ENCODE measurements at places on chromosomes 2 and 18.

GRCh38 chr18:51621113-51621863 lies 423.8 kb upstream of the MEX3C start:
- DNase-seq: peak; percentile 72

- DNase-seq: no peak
Measured at GRCh38 chr2:168189835-168190569, 57.4 kb downstream of the STK39 start.

DNA sequence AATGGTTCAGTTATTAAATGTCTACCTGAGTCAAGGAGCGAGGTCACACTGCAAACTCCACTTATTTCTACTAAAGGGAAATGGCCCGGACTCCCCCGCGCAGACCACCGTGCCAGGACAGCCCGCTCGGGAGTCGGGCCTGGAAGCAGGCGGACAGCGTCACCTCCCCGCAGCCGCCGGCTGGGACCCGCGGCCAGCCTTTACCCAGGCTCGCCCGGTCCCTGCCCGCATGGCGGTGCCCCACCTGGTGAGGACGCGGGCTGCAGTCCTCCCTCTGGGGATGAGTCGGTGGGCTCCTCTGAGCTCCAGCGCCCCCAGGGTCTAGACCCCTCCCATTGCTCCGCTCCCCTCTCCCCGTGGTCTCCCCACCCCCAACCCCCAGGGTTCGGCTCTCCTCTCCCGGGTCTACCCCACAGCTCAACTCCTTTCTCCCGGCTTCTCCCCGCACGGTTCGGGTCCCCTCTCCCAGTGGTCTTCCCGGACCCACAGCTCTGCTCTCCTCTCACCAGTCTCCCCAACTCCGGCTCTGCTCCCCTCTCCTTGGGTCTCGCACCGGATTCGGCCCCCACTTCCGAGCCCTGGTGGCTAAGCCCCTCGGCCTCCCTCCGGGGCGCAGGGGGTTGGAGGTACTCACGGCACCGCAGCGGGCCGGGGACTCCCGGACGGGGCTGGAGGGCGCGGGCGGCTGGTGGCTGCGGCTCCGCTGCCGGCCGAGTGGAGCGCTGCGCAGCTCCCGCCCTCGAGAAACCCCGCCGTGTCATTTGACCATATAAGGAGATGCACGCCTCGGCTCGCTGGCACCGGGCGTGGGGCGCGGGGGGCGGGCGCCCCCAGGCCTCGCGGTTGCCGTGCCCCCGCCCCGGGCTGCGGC lies at the start of gene FHL2:
Gene FHL2, minus strand, starts transcription at position 716 of the 871 bp plus-strand sequence. CDS start 12,535 bp downstream, outside the sequence.
- DNase-seq: peak; percentile 9

DNA sequence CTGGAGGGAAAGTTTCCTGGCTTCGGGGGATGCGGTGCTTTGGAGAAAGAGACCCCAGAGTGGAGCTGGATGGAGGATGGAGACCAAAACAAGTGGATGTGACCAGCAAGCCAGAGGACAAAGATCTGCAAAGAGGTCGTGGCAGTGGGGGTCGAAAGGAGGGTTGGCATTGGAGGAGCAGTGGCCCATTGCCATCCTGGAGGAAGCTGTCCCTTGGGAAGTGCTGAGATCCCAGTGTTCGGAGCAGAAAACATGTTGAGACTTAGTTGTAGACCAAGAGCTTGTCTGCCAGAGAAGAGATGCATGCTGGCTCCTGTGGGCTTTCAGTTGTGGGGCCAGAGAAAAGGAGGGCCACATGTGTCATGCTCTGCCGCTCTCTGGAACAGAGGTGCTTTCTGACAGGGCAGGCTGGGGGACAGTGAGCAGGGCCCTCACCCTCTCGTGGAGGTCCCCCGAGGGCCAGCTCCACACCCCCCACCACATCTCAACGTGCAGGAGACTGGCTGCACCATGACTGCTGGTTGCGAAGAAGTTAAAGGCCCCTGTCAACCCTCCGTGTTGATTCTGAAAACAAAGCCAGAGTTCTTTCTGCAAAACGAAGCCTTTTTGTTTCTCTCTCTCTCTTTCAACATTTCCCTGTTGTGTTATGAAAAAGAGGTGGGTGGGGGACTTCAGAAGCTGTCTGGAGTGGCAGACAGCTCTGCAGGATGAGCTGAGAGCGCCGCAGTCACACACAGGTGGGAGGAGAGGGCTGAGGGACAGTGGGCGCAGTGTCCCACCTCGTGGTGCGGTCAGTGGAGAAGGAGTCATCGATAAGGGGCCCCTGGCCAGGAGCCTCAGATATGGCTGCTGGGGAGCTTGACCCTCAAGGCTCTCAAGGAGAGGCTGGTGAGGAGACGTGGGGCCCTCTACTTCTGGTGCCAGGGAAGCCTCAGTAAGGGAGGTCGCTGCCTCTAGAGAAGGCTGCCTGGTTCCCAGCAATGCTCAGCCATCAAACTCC lies 77.6 kb upstream of the BCL2L11 start:
- no peak for DNase-seq

DNA sequence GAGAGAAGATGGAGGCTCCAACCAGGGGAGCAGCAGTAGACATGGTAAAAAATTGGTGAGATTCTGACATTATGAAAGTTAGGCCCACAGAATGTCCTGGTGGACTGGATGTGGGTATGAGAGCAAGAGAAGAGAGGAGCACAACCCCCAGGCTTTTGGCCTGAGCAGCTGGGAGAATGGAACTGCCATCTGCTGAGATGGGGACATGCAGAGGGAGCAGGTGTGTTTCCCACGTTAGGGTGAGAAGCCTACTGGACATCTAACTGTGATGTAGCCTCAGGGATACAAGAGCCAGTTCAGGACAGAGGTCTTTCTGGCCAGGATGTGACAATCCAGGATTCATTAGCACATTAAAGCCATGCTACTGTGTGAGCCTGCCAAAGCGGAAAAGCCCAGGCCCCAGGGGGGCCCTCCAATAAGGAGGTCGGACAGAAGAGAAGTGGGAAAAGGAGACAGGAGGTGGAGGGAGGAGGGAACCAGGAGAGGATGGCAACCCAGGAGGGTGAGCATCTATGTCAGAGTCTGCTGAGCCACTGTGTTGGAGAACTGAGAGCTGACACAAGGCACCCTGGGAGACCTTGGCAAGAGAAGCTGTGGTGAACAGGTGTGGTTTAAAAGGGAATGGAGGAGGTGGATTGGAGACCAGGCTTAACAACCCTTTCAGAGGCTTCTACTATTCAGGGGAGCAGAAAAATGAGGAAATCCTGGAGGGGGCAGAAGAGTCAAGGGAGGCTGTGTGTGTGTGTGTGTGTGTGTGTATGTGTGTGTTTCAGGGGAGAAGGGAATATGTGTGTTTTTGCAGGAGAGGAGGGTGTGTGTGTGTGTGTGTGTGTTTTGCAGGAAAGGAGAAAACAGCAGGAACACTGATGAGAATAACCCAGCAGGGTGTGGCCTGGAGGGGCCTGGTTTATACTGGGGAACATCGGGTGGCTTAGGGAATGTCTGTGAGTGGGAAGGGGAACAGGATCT lies 10.5 kb downstream of the CYB5A start:
- DNase-seq: no peak

DNA sequence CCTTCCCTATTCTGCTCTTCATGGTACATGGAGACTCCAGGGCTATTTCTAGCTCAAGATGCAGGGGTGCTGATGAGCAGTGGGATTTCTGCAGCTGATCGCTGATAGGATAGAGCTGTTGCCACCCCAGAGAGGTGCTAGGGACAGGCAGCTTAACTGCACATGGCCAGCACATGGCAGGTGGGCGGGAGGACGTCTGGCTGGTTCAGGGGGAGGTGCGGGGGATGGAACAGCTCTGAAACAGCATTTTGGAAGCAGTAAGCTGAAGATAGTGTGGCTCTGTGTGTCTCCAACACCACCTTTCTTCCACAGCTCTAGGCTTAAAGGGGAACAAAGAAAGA lies 151.9 kb upstream of the PELI1 start:
- no peak for DNase-seq

- no peak for DNase-seq
Measured at GRCh38 chr18:36051760-36052159, 15.6 kb downstream of the RPRD1A start.

GRCh38 chr18:5973099-5973498 lies 77.8 kb upstream of the TMEM200C start:
- no peak for DNase-seq

- DNase-seq: no peak
Measured at GRCh38 chr2:30109856-30110255, 37.0 kb upstream of the YPEL5 start.

DNA sequence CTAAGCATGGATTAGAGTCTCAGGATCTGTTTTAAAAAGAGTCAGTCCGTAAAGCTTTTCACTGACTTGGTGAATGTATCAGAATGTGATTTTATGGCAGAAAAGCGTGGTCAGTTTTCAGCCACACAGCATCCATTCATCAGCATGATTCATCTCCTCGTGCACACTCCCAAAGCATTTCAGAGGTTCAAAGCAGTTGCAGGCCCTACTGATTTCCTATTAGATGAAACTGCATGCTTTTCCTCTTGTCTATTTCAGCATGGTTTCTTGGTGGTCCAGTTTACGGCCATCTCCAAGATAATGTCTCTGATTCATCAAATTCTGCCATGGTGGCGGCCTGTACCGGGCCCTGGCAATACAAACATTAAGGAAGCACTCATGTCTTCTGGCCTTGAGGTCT lies 4.8 kb upstream of the PARD6G start:
- no peak for DNase-seq

DNA sequence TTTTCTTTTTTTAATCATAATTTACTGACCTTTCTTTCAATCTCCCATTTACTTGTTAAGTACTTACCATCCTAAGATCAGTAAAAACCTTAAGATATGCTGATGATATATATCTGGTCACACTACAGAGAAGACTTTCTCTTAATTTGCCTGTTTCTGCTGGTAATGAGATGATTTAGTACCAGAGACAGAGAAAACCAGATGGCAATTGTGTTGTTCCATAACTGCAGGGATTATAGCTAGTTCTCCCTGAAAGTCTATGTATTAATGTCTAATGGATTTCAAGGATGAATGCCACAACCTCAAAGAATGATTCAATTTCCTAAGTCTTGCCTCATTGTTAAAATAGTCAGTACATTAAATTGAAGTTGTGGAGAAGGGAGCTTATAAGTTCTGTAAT lies 40.3 kb downstream of the SNTG2 start:
- DNase-seq: no peak

DNA sequence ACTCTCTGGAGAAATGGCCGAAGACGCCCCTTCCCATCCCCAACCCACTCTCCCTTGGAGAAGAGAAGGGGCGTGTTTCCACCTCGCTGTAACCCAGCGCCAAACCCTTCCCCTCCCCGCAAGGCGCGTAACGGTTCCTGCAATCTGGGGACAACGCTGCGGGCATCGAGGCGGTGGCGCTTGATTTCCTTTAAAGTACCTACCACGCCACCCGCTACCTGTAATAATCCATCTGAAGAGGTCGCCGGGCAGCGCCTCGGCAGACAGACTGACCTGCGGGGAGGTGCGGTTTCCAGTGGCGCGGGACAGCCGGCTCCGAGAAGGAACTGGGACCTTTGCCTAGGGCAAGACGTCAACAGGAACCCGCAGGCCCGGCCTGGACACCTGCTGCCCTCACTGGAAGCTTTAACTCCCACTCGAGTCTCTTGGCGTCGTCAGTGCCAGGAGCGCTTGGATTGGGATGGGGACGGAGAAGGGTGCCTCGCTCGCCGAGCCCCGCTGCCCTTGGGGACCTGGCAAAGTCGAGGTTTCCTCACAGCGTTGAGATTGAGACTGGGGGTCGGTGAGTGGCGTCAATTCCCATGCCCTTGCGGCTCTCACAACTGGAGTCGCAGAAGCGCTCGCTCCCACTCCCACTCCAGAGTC lies at the start of gene CYP1B1:
Gene CYP1B1, minus strand, starts transcription at position 645 of the 645 bp plus-strand sequence. CDS start 763 bp downstream, outside the sequence.
- no peak for DNase-seq
